Progenitor cell of endocrine pancreas (in vitro differentiated cells): ENCODE measurements at places on chromosomes 3 and 15.

GRCh38 chr15:100461049-100461448, 67.7 kb downstream of the CERS3 start:
- DNase-seq: no peak

DNA sequence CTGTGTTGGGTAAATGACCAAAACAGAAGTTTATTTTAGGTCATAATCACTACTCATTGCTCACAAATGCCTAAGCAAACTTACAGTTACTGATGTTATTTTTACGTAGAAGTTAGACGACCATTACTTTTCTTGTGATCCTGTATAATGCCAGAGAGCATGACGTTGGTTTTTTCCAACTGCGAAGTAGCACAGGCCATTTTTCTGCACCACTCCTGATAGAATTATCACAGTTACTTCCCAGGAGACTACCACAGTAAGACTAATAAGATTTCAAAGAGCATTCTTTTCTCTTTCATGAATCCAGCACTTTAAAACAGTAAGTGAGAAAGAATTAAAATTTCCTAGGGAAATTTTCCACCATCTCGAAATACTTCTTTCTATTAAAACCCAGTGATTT, 19.8 kb downstream of the CD200 start:
- no peak for DNase-seq

GRCh38 chr3:146803745-146804144, 198.6 kb upstream of the PLSCR5 start:
- DNase-seq: no peak

DNA sequence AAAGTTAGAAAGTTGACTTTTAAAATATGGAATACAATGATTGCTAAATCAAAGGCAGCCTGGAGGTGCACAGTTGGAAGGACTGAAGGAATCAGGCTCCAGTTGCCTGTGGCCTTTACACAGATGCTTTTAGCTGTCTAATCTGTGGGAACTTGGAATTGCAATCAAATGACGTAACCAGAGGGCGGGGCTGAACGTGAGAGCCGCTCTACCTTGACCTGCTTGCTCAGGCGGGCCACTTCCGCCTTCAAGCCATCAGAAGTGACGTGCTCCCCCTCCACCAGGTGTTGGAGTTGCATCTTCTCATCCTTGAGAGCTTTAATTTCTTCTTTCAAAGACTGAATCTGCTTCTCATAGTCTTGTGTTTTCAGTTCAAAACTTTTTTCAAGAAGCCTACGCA, 37.7 kb upstream of the GNB5 start:
- no peak for DNase-seq

- DNase-seq: no peak
These were observed 122.3 kb upstream of the AADACL2 start for GRCh38 chr3:151611419-151611818.

DNA sequence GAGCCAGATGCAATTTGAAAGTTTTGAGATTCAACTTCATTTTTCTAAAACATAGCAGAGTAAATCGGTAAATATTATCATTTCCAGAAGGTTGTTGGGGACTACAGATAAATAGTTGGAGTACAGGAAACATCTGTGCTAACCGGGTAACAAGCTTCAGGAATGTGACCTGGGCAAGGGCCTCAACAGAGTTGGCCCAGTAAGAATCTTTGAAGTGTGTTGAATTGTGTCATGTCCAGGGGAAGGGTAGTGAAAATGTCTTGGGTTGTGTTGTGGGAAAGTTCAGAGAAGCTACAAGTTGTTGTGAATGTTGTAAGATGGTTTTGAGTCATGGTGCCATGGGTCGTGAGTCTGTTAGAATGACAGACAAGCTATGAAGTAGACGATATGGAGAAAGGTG, 35.7 kb downstream of the SQOR start:
- DNase-seq: no peak

DNA sequence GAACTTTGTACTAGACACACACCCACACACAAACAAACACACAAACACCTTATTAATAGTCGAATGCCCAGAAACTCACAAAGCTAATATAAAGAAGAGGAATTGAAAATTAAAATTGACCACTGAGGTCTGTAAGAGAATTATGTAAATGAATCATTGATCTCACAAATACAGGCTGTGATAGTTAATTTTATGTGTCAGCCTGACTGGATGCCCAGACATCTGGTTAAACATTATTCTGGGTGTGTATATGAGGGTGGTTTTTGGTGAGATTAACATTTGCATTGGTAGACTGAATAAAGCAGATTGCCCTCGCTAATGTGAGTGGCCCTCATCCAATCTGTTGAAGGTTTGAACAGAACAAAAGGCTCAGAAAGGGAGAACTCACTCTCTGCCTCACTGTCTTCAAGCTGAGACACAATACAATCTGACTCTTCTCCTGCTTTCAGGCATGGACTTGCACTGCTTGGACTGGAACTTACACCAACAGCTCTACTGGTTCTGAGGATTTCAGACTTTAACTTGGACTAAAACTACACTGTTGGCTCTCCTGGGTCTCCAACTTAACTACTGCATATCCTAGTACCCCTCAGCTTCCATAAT, 199.4 kb upstream of the TTC14 start:
- no peak for DNase-seq

GRCh38 chr3:107589454-107589853, 66.7 kb downstream of the BBX start:
- DNase-seq: no peak

DNA sequence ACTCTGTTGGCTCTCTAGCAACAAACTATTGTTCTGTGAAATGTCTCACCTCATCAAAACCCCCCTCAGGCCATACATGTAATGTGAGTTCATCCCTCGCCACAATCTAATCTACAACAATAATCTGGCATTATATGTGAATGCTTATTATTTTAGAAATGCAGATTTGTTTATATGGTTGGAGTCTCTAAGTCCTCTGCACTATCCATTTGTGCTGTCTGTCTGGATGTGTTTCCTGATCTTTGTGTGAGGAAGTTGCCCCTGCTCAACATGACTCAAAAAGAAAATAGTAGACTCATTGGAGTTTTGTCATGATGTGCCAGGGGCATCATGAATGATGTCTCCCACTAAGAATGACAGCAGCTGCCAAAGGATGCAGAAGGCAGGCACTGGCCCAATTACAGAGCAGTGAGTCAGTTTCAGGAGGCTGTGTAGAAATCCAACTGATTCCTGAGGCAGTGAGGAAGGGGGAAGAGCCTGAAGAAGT, 161.6 kb upstream of the PDZRN3 start:
- no peak for DNase-seq

- DNase-seq: no peak
These were observed 30.4 kb upstream of the PLAAT1 start for GRCh38 chr3:193210618-193211017.

DNA sequence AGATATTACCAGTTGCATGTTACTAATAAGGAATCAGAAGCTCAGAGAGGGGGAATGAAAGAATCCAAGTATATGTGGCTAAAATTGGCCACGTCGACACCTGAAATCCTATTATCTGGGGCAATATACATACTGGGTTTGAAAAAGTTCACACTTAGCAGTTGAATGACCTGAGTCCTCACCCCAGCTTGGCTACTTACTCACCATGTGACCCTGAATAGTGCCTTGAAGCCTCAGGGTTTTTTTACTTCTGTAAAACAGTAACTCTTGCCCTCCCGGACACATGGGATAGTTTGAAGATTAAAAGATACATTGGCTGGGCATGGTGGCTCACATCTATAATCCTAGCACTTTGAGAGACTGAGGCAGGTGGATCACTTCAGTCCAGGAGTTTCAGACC, 342.2 kb upstream of the TPRG1 start:
- DNase-seq: no peak

GRCh38 chr15:78182821-78183220, 33.7 kb downstream of the IDH3A start:
- DNase-seq: no peak

DNA sequence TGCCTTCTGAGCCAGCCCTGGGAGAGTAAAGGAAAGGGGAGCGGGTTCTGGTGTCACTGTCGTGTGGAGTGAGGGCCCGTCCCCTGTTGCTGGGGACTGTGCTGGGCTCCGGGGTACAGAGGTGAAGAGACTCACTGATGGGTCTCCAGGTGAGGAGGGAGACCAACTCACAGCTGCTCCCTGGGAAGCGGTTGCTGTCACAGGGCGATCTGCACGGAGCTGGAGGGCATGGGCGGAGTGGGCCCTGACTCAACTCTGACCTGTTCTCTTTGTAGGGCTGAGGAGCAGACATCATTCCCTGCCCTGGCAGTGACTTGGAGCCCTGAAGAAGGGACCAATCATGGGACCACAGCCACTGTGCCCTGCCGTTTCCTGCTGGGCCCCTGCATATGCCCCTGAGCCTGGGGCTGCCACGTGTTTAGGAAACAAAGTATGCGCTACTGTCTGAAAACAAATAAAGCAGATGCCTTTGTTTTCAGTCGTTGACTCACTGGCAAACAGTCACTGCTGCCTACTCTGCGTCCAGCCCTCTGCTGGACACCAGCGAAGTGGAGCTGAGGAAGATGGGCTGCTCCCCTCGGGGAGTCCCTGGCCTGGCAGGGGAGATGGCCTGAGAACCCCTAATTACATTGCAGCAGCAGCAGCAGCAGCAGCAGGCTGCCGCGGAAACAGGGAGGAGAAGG, 22.9 kb upstream of the PLXNA1 start:
- no peak for DNase-seq

DNA sequence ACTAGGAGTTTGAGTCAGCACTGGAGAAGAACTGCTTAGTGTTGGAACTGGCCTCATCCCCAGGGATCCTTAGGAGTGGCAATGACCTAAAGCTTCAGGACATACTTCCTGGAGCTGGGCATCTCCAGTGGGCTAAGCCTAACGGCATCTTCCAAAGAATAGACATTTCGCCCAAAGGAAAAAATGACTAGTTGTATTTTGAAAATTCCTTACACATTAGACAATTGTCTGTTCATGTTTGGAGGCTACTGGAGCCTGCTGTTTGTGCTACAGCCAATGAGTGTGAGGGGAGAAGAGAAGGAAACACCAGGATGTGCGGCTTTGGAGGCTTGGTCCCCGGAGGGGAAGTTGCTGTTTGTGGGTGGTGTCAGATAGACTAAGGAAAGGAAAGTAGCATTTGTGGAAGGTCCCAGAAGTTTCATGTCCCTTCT, 77.6 kb downstream of the POLR2M start:
- DNase-seq: no peak

- no peak for DNase-seq
These were observed 47.8 kb upstream of the CTSH start for GRCh38 chr15:78992416-78993256.

- DNase-seq: no peak
These were observed 21.9 kb downstream of the CACNA2D3 start for GRCh38 chr3:54144284-54144683.

DNA sequence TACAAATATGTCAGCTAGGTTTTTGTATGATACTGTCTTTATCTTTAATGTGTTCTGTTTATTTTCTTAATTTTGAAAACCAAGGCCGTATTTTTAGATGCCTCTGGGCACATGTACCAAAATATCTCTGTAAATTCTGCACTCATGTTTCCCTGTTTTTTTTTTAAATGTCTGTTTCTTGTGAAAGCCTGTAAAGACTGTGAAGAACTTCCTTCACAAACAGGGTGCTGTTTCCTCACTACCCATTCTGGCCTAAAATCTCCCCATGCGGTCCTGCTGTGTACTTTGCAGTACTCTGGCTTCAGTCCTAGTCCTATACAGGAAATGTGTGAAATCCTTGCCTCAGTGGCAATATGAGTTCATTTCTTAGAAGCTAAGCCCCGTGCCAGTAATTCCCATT, 133.4 kb upstream of the ZBTB20 start:
- no peak for DNase-seq

DNA sequence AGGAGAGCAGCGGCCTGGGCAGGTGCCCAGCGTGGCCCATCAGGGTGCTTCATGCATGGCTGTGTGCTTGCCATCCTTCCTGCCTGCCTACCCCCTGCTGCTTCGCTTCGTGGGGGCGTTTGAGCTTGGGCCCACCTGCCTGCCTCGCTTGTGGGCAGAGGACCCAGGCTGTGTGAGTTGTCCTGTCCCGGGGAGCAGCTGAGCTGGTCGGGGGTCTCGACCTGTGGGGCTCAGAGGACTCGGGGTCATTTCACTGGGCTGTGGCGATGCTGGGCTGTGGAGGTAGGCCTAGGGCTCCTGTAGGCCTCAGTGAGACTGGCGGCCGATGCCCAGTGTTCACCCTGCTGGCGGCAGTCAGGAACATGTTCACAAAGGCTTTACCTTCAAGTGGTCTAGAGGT, 12.1 kb upstream of the STAB1 start:
- DNase-seq: no peak

DNA sequence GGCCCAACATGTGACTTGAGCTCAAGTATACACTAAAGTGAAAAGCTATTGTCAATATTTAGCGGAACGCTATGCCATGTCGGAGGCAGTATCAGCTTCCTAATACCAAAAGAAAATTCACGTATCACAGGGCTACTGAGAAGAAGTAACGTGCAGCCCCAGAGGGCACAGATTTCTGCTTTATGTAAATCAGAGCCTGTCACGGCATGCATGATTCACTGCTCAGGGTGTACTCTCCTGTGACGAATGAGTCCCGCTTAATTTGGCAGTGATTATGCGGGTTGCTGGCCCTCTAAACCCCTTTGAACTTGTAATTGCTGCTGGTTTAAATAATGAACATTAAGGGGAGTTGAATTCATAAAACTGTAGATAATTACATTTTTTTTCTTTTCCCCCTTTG, 85.3 kb downstream of the MEIS2 start:
- DNase-seq: no peak

- DNase-seq: no peak
These were observed 4.6 kb downstream of the TMEM108 start for GRCh38 chr3:133042778-133043177.

GRCh38 chr15:99431661-99432091, 134.1 kb upstream of the MEF2A start:
- no peak for DNase-seq

DNA sequence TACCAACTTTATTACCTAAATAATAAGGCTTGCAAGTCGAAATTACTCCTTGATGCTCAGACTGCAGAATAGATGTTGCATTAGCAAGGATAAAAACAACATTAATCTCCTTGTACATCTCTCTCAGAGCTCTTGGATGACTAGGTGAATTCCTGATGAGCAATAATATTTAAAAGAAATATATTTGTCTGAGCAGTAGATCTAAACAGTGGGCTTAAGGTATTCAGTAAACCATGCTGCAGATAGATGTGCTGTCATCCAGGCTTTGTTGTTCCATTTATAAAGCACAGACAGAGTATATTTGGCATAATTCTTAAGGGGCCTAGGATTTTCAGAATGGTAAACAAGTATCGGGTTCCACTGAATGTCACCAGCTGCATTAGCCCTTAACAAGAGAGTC, 257.1 kb downstream of the TUSC7 start:
- DNase-seq: no peak

DNA sequence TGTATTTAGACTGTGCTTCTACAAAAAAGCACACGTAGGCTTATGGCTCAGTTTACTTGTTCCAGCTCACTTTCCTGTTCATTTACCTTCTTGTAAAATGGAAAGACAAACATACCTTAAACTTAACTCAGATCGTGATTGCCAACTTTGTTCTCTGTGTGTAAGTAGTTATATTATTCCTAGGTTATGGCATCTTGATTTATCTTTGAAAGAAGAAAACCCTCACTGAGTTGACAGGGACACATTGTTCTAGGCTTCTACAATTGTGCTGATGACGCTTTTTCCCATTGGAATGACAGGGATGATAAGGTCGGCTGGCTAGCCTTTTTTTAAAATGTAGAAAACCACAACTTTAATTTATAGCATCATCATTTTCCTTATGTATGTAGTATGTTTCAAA, 140.7 kb downstream of the IGF1R start:
- no peak for DNase-seq

- no peak for DNase-seq
These were observed 272.6 kb downstream of the SUCLG2 start for GRCh38 chr3:67381667-67382272.

GRCh38 chr3:184635774-184636173, 74.2 kb downstream of the EPHB3 start:
- no peak for DNase-seq
